NCI-H187 treated with DMSO at 0.1 percent for 48 hours (cell line): ENCODE measurements at places on chromosomes 6 and 20.
A peak's percentile ranks its signal among the peaks of the same experiment; 100 is the strongest.

DNA sequence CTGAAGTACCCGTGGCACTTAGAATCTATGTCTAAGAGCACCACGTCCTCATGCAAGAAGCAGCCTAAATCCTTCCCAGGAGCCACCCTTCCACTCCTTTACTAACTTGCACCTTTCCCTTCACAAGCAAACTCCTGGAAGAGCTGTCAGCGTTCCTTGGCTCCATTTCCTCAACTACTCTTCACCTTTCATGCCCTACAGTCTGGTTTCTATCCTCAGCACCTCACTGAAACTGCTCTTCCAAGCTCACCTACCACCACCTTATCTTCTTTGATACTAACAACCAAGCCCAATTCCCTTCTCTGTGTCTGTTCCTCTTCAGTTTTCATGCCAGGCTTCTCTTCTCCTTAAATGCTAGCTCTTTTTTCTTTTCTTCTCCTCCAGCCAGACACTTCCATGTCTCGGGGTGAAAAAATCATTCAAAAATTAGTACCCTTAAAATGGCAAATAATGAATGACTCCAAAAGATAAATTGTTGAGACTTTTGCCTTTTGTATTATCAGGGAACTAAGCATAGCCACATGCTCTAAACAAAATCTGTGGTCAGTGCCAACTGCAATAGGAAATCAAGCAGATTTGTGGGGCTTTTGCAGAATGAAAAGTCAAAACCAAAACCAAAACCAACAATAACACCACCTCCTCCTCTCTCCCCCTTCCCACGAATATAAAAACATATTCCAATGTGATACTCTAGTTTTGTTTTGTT, 149.6 kb upstream of the KCNK16 start:
- no peak for DNase-seq

- no peak for DNase-seq
These were observed 28.3 kb downstream of the PREX1 start for GRCh38 chr20:48799328-48800105.

- DNase-seq: no peak
These were observed 8.2 kb downstream of the RNF144B start for GRCh38 chr6:18395177-18395855.

GRCh38 chr20:17570347-17571152, 675 bp downstream of the DSTN start:
- peak; percentile 20 for DNase-seq

GRCh38 chr6:144659202-144660182, 374.4 kb downstream of the UTRN start:
- no peak for DNase-seq

DNA sequence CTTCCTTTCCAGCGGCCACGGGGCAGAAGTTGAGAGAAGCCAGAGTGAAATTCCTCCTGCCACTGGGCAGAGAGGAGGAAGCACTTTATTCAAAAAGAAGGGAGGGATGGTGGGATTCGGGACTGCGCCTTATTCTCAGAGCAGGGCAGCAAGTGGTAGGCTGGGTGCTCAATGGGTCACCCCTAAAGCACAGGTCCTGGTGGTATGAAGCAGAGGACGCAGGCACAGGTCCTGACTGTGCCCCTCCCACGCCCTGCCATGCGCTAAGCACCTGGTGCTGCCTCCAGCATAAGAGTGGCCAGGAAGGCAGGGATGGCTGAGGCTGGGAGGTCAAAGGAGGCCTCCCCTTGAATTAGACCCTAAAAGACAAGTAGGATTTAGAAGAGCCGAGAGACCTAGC, 4.9 kb upstream of the GRM4 start:
- no peak for DNase-seq

GRCh38 chr6:142907544-142907943, 37.4 kb downstream of the HIVEP2 start:
- no peak for DNase-seq

DNA sequence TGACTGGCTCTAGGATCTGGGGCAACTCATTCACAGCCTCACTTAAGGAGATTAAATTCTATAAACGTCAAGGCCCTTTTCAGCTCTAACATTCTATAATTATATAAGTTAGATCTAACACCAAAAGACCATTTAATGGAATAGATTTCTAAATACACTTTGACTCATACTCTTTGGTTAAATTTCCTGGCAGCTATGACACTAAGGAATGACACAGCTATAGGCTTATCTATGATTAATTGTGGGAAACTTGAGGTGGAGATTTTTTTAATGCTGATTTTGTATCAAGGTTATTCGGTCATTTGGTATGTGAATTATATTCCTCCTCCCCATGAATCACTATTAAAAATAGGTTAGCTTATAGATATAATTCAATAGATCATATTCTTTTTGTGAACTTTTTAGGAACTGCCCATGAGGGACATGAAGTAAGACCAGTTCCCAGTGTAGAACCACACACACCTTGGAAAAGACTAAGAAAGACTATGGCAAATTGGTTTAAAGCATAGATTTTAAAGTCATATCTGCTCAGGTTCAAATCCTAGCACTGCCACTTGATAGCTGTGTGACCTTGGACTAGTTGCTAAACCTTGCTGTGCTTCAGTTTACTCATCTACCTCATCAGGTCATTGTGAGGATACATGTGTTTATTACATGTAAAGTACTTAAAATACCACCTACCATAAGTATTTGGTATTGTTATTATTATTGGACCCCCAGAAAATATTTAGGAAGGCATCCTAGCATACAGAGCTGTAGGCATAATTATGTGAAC, 116.0 kb downstream of the CRYBG1 start:
- DNase-seq: no peak

DNA sequence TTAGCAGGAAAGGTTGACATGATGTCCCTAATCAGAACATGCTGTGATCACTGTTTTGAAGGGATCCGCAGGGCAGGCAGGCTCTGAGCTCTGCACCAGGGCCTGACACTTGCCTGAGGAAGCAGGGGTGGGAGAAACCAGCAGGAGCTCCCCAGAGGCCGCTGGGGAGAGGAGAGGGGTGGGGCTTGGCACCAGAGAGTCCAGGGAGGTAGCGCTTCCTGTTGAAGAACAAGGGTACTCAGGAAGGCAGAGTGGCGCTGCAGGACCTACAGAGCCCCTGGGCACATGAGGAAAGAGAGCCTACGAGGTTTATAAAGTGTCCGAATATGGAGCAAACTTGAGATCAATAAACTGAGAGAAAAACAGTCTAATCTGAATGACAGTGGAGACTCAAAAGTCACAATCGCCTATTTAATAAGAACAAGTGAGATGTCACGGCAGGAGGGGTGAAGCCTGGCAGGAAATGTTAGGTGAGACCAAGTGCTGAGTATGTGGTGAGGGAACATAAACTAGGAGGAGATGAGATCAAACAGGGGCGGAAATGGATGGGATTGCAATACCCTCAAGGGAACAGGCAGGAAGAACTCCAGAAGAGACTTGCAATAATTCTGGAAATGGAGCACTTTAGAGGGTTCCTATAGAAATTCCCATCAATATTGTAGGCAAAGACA, 5.8 kb upstream of the TBXT start:
- no peak for DNase-seq

DNA sequence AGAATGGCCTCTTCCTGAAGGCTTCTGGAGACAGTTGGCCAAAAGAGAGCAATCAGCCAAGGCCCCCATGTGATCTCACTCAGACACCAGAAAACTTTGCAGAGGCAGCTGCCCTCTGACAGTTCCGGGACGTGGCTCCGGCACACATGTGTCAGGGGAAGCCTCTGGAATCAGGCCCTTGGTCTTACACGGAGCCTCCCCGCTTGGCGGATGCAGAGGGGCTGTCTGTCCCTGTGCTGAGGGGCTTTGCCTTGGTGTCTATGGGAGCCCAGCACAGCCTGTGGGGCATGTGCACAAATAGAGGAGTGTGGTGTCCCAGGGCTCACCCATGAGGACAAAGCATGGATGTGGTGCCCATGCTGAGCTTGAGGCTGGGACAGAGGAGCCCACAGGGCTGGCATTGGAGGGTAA, 13.8 kb downstream of the SIGLEC1 start:
- no peak for DNase-seq

- no peak for DNase-seq
These were observed 50.9 kb downstream of the JARID2 start for GRCh38 chr6:15296735-15297134.

DNA sequence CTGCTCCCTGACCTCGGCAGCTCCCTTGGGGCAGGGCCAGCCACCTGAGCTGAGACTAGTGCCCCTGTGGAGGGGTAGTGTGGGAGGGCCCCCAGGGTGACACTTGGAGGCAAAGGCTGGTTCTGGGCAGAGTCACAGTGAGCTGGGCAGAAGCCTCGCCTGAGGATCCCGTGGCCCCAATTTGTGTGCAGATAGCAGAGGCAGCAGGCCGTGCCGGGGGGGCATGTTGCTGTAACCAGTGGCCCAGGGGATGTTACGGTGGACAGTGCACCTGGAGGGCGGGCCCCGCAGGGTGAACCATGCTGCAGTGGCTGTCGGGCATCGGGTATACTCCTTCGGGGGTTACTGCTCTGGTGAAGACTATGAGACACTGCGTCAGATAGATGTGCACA, 2.9 kb downstream of the KLHDC3 start:
- no peak for DNase-seq

- DNase-seq: no peak
These were observed 91.9 kb upstream of the SLC24A3 start for GRCh38 chr20:19120569-19120968.

- no peak for DNase-seq
These were observed 19.9 kb upstream of the FAM50B start for GRCh38 chr6:3829285-3829684.

DNA sequence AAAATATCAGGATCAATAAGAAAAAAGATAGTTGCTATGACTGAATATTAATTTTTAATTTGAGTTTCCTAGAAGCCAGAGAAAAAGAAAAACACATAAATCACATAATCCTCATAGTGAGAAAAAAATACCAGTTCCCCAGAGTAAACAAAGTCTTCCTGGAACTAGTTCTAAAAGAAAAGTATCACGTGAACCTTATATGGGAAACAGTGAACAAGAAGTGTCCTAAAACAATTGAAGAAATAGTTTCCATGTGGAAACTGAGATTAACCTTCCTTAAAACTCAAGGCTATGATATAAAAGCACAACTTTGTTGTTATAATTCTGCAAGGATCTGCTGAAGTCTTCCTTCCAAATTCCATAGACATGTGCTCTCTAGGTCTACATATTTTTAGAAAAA, 50.6 kb downstream of the RCAN2 start:
- DNase-seq: no peak

GRCh38 chr6:113318575-113318917, 538.6 kb upstream of the MARCKS start:
- no peak for DNase-seq

DNA sequence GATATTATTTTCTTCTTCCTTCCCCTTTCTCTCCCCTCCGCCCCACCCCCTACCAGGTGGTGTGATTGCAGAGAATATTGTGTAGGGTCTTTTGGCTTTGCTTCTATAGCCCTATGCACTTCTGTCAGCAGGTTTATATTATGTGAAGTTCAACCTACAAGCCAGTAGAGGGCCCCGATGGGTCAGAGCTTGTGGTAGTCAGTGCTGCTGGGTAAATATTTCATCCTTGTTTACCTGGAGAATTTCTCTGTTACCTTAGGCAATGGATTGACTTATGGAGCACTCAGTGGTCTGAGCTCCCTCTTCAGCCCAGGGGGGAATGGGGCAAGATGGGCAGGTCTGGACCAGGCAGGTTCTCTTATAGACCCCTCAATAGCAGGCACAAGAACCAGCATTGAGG, 720.9 kb downstream of the GRIK2 start:
- DNase-seq: no peak

- no peak for DNase-seq
These were observed 186.6 kb downstream of the DOK5 start for GRCh38 chr20:54661880-54662465.

DNA sequence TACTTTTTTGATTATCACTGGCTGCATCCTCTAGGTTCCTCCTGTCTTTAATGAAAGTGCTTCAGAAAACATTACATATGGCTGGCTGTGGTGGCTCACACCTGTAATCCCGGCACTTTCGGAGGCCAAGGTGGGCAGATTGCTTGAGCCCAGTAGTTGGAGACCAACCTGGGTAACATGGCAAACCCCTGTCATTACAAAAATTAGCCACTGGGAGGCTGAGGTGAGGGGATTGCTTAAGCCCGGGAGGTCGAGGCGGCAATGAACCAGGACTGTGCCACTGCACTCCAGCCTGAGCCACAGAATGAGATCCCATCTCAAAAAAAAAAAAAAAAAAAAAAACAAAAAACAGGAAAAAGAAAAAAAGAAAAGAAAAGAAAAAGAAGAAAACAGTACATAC, 35.3 kb downstream of the BEND3 start:
- DNase-seq: no peak

GRCh38 chr6:146341493-146342230, 202.0 kb upstream of the RAB32 start:
- no peak for DNase-seq

DNA sequence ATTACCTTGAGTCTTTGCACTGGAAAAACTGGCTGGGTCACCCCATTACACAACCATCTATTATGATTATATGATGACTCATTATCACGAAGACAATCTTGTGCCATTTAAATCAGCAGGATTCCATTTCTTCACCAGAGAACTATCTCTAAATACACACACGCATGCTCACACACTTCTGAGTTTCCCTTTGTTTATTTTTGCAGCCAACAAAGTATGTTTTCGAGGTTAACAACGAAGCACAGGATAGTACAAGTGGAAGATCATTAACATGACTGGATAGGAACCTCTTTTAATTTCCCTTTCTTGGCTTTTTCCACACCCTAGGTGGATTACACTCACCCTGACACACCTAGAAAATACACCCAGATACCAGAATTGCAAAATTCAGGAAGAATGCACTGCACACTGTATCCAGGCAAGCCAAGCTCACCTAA, 18.9 kb downstream of the PERP start:
- DNase-seq: no peak

DNA sequence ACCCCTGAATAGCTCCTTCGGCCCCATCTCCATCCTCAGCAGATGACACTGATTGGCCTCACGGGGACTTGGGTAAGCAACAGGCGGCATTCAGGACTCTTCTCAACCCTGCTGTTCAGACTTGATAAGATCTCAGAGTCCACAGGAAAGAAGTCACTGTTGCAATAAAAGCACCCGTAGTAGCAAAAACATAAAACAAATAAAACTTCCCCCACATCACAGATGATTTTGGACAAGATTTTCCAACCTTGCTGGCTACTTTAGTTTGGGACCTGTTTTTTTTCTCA, 17.1 kb upstream of the C20orf144 start:
- DNase-seq: no peak

- DNase-seq: no peak
These were observed 718.7 kb upstream of the ADGRB3 start for GRCh38 chr6:67916399-67916798.

DNA sequence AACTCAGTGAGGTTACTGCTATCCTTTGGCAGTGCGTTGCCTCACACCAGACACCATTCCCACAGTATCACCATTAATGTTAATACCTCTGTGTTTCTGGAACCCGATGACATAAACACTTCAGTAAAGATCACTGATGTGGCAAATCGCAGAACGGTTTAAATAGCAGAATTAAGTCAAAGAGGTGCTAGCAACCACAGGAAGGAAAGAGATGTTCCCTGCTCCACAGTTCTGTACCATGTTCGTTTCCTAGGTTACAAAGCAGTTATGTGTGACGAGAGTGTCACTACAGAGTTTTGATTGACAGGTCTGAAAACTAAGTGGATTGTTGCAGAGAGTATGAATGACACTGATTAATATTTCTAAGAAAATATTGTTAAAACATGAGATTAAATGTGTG, 272.3 kb downstream of the KHDRBS2 start:
- no peak for DNase-seq
